Kidney tubule cell (primary cell): ENCODE measurements at places on chromosomes 7 and 10.

GRCh38 chr7:8214244-8214824 is 47.6 kb downstream of the ICA1 start:
- DNase-seq: peak; percentile 38

GRCh38 chr7:48875045-48875916 is 49.1 kb upstream of the CDC14C start:
- peak; percentile 61 for DNase-seq

GRCh38 chr7:150388306-150388705 is 9.2 kb downstream of the ZNF775 start:
- no peak for DNase-seq

- DNase-seq: no peak
Observed at GRCh38 chr7:113268757-113269156, 150.4 kb upstream of the SMIM30 start.

DNA sequence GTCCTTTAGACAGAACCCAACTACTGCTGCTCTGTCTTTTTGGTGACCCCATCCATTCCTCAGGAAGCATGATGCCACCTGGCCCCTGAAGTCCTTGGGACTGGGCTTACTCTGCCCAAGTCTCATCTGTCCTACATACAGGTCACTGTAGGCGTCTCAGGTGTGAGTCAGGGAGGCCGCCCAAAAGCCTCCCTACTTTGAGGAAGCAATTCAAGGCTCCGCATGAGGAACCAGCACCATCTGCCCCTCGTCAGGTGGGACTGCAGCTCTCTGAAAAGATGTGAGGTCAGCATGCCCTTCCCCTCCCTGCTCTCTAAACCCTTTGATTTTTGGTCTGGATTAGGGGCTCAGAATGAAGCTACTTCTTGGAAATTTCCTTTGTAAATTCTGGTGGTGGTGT is 354.8 kb downstream of the CXCL12 start:
- DNase-seq: peak; percentile 62

- no peak for DNase-seq
Observed at GRCh38 chr10:106609470-106610266, 554.8 kb downstream of the SORCS1 start.

DNA sequence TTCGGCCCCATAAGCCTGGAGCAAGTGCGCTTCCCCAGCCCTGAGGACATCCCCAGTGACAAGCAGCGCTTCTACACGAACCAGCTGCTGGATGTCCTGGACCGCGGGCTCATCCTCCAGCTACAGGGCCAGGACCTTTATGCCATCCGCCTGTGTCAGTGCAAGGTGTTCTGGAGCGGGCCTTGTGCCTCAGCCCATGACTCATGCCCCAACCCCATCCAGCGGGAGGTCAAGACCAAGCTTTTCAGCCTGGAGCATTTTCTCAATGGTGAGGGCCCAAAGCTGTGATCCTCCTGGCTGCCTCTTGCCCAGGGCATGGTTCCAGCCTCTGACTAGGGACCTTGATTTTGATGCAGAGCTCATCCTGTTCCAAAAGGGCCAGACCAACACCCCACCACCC is 10.1 kb downstream of the IRF5 start:
- DNase-seq: no peak

DNA sequence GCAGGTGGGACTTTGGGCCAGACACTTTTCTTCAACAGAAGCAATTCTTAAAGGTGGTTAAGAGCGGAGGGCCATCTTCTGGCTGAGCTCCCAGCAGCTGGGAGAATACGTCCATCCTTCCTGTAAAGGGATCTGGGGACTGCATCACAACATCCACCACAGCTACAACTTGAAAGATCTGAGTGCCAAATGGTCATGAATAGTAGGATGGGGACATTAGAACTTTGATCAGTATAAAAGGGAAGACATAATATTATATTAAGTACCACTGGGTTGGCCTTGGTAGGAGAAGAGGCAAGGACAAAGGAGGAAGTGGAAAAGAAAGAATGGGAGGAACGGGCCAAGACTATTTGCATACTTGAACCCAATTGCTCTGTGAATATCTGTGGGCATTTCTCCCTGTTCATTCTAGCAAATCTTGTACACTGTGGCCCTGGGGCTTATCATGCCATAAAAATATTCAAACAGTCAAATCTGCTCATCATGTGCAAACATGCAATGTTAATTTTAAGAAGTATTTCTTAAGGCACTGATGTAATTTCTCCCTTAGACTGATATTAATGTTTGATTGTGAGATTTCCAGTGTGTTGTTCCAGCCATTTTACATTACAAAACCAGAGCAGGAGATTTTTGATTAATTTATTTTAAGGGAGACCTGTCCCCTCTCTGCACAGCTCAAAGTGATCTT is 65.5 kb upstream of the CREB5 start:
- DNase-seq: no peak

- DNase-seq: no peak
Observed at GRCh38 chr10:8380833-8381496, 326.5 kb downstream of the GATA3 start.

GRCh38 chr10:30784897-30785605 is 155.5 kb upstream of the LYZL2 start:
- peak; percentile 68 for DNase-seq

DNA sequence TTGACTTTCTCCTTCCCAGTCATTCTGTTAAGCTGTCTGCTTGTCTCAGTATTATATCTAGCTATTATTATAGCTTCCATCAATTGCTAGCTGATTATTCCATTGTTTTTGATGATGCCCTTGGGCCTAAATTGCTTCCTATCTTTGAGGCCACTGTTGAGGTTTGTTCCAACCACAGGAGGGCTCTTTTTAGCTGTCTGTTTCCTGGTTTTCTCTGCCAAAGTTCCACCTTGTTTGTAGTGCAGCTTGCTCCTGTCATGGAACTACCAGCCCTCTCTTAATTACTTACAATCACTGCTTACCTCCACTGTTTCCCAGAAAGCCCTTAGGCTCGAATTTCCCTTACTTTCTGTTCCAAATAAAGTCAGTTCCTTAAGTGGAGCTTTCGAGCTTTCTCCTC is 118.7 kb upstream of the SEC61G start:
- peak; percentile 58 for DNase-seq

GRCh38 chr10:71176661-71177060 is 35.7 kb upstream of the UNC5B start:
- no peak for DNase-seq

- DNase-seq: no peak
Observed at GRCh38 chr10:10829576-10829975, 188.1 kb upstream of the CELF2 start.

DNA sequence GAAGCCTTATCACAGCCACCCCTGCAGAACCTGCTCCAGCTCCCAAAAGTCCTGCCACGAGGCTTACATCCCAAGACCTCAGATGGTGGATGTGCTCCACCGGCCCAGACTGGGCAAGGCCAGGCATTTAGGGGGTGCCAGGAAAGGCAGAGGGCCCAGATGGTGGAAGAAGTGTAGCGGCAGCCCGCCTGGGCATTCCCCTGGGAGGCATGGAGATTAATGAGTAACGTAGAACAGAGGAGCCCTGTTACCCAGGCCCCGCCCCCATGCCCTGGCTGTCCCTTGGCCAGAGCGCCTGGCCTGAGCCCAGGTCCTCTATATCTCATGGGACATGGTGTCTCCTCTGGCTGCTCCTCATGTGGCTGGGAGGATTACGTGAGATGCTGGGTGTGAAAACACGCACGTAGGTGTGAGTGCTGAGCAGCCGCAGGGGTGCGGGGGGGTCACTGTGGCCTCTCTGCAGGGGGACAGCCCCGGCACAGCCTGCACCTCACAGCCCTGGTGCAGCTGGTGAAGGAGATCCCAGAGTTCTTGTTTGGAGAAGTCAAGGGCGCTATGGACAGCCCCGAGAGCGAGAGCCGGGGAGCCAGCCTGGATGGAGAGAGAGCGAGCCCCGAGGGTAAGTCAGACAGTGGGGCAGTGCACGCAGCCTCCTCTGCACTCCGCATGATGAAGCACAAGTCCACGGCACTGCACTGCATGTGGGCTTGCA is 52.9 kb downstream of the ZNF467 start:
- peak; percentile 78 for DNase-seq

GRCh38 chr10:1544929-1545328 is 192.4 kb downstream of the ADARB2 start:
- no peak for DNase-seq

- DNase-seq: peak; percentile 48
Observed at GRCh38 chr10:43390759-43391158, 18.2 kb downstream of the HNRNPF start.

- peak; percentile 87 for DNase-seq
Observed at GRCh38 chr7:112484671-112485167, 3.9 kb downstream of the LSMEM1 start.

DNA sequence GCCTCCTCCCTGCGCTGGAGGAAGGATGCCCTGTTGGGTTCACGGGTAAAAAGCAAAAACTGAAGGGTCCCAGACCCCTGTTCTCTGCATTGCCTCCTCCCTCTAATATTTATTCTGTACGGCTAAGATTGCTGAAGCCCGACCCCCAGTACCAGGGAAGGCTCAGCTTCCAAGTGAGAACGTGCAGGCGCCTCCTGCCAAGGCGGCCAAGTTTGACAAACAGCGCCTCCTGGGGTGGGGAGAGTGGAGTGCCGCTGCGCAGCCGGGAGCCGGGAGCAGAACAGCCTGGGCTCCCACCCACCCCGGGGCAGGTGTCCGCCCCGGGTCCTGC is 4.7 kb upstream of the EBF3 start:
- DNase-seq: peak; percentile 53

DNA sequence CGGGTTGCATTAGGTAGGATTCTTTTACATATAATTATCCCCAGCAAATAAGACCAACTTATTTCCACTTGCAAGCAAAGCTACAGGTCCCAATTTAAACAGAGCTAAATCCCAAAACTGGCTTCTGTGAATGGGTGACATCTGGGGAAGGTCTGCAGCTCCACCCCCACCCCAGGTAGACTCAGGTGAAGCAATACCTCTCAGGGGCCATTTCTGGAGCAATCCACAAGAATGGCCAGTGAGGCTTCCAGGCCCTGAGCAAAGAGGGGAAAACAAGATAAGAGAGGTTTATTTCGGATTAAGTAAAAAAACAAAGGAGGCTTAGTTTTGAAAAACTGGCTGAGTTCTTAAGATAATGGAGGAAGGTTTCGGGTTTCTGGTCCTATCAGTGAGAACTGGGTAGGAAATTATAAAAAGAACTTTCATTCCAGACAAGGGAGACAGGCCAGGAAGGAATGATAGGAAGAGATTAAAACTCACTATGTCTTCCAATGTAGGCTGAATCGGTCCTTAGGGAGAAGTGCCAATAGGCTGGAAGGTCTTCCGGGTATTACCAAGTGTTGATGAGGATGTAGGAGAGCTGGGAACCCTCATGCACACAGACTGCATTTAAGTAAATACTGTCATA is 25.4 kb downstream of the SH3PXD2A start:
- DNase-seq: no peak

DNA sequence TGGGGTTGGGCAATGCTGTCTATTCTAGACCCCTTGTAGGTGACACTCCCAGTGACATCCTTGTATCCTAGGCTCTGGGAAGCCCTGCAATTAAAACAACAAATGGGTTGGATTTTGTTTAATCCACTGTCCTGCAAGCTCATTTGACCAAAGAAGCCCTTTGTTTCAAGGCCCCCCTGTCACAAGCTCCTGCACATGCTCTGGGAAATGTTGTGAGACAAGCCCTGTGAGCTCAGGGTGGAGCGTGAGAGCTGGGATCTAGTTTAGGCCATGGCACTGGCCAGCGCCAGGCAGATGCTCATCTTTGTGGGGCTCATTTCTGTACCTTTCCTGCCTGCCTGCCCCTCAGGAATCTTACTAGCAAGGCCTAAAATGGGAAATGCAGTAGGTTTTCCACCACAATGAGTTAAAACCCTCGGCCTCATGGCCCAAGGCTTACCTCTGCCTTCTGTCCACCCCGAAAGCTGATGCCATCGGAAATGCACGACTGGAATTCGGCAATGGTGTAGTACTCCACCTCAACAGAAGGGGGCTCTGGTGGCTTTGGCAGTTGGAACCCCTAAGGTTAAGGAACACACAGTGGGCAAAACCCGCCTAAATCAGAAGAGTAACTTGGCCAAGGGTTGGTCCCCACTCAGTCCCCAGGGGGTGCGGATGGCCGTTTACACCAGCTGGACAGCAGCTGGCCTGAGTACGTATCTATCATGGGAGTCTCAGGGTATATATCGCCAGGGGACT is 112.0 kb downstream of the NEURL1 start:
- peak; percentile 17 for DNase-seq

GRCh38 chr7:55127135-55127551 is 108.3 kb downstream of the EGFR start:
- DNase-seq: no peak

GRCh38 chr7:96179837-96180236 is 142.1 kb downstream of the SLC25A13 start:
- peak; percentile 5 for DNase-seq

- no peak for DNase-seq
Observed at GRCh38 chr10:132198381-132199181, 11.8 kb downstream of the DPYSL4 start.

DNA sequence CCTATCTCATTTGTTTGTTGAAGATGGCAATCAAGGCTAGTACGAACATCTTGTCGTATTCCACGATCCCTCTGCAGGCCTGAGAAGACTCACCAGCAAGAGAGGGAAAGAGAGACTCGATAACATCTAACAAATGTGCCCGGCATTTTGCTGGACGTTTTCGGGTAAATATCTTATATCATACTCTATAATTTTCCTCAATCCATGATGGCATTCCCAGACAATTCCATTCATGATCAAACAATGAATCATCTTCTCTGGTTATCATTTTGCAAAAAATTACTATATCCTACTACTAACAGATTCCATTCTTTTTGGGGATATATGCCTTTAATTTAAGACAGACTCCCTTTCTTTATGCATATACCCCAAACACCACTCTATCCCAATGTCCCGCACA is 118.1 kb downstream of the TYW1B start:
- no peak for DNase-seq

DNA sequence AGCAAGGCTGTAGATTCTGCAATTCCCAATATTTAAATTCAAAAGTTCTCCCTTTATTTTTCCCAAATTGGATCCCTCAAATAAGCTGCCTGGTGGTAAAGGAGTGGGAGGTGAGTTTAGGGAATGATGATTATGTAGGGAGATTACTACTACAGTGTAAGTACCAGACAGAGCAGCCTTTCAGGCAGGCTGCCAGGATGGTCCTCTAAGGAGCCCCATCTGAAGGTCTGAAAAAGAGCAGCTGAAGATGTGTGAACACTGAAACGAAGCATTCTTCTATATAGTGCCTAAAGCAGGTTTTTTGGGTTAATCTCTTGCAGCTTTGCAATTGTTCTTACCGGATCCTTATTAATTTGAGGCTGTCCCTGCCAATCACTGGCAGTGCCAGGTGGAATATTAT is 84.7 kb downstream of the CREB5 start:
- no peak for DNase-seq

- no peak for DNase-seq
Observed at GRCh38 chr10:103691723-103692435, 163.5 kb downstream of the SH3PXD2A start.

GRCh38 chr7:82234457-82235049 is 209.0 kb downstream of the CACNA2D1 start:
- peak; percentile 45 for DNase-seq

- no peak for DNase-seq
Observed at GRCh38 chr7:50368366-50368765, 63.9 kb downstream of the IKZF1 start.

GRCh38 chr10:11440250-11441150 is 170.9 kb downstream of the USP6NL start:
- no peak for DNase-seq
